Adipocyte (in vitro differentiated cells): ENCODE measurements at places on chromosomes 12 and 14.

- no peak for DNase-seq
Measured at GRCh38 chr14:46091819-46092218, 559.8 kb downstream of the RPL10L start.

DNA sequence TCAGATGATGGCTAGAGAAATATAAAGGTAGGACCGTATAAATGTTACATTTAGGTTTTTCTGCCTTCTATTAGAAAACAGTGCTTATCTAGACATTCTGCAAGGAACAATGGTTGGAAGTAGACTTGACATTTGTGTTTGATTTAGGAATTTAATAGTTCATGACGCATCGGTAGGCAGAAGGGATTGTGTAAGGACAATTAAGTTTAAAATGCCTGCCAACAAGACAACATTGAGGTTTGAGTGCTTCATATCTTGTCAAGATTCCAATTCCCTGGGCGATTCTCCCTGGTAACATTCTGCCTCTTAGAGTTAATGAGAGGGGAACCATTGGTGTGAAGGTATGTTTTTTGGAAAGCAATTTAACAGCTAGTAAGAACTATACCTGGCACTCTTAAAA lies 186.8 kb upstream of the RBM19 start:
- DNase-seq, result no peak

DNA sequence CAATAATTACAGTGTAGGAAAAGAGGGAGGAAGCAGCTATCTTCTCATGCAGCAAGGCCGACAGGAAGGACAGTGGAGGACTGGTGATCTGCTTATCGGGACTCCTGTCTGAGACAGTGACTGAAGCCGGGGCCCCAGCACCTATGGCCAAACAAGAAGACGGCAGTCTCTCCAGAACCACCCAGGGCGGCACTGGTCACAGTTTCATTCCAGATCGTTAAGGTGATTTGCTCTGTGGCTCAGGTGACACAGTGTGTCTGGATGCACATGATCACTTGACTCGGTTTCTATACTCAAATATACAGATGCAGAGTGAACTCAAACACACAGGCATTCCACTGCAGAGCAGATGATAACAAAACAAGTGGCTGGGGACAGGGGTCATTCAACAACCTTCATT lies 52.1 kb upstream of the CORO1C start:
- DNase-seq, result no peak

- no peak for DNase-seq
Measured at GRCh38 chr14:99660794-99661193, 15.9 kb downstream of the HHIPL1 start.
